ENCODE measurements at places on chromosomes 12 and 14. TPM values are rescaled to one million over a fixed set of nuclear protein-coding genes. Genes with fewer than 3 reads are reported as not detected.
A peak's percentile ranks its signal among the peaks of the same experiment; 100 is the strongest.

The PARP2 gene
- 5.8 TPM for total RNA-seq

The ETFBKMT gene
- 1.8 TPM for total RNA-seq

- no peak for DNase-seq
Measured at GRCh38 chr12:81974762-81975161, 215.6 kb upstream of the PPFIA2 start.

The RNASE4 gene
- 35.9 TPM for total RNA-seq

DNA sequence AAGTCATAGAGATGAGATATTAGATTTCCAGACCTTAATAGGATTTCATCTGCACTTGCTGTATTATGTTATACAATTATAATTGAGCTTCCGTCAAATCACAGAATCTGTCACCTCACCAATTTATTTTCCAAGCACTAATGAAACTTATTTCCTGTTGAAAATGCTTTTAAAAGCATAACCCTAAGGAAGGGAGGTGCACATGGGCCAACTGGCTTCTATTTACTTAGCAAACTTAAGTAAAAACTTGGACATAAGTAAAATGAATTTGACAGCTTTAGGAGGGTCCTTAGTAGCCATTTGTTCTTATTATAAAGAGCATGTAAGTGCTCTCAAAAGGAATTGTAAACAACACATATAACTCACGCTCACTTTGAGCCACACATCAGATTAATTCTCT, 462.2 kb upstream of the TMPO start:
- DNase-seq: no peak

DNA sequence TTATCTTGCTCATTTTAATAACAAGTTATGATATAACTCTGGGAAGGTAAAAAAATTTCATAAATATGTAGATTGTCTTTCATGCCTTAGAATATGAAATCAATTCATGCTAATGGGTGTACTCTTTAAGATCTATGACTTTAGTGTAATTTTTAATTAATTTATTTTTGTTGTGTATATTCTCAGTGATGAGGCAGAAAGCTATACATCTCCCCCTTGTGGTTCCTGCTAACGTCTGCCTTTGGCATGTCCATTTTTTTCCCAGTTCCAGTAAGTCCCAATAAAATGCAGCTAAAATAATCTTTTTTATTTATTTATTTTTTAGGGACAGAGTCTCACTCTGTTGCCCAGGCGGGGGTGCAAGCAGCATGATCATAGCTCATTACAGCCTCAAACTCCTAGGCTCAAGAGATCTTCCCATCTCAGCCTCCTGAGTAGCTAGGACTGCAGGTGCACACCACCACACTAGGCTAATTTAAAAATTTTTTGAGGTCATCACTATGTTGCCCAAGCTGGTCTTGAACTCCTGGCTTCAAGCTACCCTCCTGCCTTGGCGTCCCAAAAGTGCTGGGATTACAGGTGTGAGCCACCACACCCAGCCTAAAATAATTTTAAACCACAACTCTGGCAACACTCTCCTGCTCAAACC, 3.3 kb upstream of the CHURC1 start:
- DNase-seq: peak; percentile 78

DNA sequence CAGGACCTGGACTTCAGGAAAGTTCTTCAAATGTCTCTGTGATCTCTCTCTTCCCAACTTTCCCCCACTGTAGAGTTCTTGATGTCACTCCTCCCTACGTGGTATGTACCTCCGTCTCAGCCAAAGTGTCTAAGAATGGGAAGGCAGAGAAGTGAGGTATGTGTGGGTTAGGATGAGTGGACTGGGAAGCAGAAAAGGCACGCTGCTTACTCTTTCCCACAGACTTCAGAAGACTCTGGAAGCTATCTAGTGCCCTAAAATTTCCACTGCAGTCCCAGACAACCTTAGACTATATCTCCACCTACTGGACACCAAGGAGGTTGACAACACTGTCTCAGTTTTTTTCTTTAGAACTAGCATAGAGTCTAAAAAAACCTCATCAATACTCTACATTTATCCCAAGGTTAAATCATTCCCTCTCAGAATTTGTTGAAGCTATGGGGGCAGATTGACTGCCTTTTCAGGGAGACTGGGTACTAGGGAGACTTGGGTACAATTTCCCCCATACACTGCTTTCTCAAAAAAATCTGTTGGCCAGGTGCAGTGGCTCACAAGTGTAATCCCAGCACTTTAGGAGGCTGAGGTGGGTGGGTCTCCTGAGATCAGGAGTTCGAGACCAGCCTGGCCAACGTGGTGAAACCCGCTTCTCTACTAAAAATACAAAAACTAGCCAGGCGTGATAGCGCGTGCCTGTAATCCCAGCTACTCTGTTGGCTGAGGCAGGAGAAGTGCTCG, 20.6 kb upstream of the ITGA5 start:
- DNase-seq: peak; percentile 87

- DNase-seq: no peak
Measured at GRCh38 chr12:19761463-19761862, 322.2 kb downstream of the AEBP2 start.

- no peak for DNase-seq
Measured at GRCh38 chr12:100443434-100443833, 30.2 kb upstream of the NR1H4 start.

GRCh38 chr12:101857043-101857558, 20.3 kb upstream of the DRAM1 start:
- peak; percentile 87 for DNase-seq

GRCh38 chr12:82857911-82858533, 171.3 kb downstream of the TMTC2 start:
- DNase-seq: no peak

The CLEC4D gene
- not detected for total RNA-seq

DNA sequence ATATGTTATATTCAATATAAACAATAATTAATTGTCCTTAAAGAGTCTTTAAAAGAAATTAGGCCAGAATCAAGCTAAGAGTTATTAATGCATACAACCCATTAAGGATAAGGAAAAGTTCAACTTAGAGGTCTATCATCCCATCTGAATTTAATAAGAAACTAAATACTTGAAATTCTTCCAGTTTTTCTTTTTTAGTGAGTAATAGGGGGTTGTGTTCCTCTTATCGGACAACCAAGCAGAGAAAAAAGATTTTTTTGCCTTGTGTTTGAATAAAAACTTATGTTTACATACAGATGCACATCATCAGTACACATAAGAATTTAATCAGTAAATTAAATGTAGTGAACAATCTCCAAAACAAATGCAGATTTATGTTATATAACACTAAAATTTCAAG, 32.5 kb downstream of the PAWR start:
- peak; percentile 65 for DNase-seq
